DMS153 (cell line): ENCODE measurements at places on chromosomes 5 and 9.

DNA sequence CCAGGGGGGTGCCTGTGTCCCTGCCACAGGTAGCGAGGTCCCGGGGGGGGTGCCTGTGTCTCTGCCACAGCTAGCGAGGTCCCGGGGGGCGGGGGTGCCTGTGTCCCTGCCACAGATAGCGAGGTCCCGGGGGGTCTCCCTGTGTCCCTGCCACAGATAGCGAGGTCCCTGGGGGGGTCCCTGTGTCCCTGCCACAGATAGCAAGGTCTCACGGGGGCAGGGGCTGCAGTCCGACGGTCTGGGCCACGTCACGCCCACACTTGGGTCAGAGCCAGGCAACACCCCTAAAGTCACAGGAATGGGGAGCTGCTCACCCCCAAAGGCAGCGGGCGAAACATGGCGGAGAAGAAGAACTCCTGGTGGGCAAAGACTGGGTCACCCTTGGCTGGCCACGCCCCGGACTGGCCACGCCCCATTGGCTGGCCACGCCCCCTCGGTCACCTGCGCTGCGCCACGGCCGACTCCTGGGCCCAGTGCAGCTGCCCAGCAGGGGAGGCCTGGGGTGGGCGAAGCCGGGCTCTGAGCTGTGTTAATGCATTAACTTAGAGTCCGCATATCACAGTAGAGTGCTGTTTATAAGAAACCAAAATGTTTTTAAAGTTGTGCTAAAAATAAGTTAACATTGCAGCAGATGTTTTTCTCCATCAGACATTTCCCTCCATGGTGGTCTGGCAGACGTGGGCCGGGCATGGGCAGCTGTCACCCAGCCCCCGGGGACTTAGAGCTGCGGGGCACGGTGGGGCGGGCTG is 7.0 kb downstream of the NOXA1 start:
- DNase-seq: peak; percentile 32

GRCh38 chr5:19928562-19929421 is 59.2 kb downstream of the CDH18 start:
- DNase-seq: peak; percentile 70

- DNase-seq: no peak
Measured at GRCh38 chr9:26809795-26810194, 82.8 kb downstream of the CAAP1 start.

DNA sequence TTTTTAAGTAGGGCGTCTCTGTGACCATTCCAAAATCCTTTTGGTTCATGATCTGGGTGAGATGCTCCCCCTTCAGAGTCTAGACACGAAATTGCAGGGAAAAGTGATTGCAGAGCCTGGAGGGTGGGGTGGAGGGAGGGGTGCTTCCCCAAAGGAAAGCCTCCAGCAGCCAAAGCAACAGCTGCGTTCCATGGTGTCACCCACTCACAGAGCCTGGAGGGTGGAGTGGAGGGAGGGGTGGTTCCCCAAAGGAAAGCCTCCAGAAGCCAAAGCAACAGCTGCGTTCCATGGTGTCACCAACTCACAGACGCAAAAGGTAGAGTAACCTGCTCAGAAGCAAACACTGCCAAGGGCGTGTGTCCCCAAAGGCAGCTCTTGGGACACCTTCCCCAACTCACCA is 22.6 kb downstream of the SLC6A18 start:
- DNase-seq: no peak

DNA sequence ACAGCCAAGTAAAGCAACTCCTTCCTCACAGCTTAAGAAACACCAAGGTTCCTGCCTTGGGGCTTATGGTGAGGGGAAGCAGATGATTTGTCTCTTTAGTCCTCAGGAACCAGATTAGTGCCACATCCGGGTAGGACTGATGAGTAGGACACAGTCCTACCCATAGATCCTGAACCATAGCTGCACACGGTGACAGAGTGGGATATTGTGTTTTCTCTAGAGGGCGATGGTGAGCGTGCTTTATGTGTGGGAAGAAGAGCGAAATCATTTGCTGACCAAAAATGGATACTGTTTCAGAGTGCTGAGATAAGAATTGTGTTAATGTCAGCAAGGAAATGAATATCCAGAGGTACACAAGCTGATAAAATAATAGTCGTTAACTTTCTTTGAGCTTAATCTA is 209.0 kb upstream of the FBXL7 start:
- no peak for DNase-seq

DNA sequence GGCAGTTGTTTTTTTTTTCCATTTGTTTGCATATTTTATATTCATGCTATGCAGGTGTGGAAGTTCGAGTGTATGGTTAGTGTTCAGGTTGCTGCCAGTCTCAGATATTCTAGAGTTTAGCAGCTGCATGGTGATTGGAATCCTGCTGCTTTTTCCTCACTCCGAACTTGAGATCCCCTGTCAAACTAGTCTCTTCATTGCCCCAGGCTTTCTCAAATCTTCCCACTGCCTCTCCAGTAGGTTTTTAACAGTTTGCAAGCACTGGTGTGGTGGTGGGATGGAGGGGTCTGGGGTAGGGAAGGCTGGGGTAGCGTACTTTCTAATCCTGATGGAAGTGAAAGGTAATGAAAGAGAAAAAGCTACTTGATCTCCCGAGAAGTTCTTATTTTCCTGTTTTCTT is 112.9 kb downstream of the CHSY3 start:
- DNase-seq: no peak

DNA sequence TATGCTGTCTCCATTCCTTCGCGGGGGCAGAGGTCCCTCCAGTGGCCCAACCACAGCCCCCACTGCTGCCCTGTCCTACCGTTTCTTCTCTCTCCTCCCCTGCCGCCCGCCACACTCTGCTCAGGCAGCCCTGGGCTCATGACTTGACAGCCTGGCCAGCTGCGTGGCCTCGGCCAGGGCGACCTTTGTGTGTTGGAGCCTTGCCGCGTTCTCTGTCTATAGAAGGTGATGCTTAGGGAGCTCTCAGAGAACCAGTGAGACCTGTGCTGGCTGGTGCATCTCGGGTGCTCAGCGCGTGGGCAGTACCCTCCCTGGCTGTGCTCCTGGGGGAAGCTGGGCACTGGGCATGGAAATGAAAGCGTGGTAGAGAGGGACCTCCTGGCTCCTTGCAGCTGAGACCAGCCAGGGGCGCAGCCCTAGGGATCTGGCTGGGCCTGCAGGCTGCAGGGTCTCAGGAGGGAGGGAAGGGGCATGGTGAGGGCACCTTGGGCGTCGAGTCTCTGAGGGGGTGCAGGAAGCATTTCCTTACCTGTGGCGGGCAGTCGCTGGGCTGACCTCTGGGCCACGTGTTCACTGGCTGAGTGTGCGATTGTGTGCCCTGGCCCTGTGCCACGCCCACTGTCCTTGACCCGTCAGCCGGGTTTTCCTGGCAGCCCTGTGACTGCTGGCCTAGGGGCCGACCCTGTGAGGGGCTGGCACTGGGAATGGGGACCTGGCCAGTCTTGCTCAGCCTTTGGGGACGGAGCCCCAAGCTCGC is 50.3 kb downstream of the RXRA start:
- DNase-seq: no peak

DNA sequence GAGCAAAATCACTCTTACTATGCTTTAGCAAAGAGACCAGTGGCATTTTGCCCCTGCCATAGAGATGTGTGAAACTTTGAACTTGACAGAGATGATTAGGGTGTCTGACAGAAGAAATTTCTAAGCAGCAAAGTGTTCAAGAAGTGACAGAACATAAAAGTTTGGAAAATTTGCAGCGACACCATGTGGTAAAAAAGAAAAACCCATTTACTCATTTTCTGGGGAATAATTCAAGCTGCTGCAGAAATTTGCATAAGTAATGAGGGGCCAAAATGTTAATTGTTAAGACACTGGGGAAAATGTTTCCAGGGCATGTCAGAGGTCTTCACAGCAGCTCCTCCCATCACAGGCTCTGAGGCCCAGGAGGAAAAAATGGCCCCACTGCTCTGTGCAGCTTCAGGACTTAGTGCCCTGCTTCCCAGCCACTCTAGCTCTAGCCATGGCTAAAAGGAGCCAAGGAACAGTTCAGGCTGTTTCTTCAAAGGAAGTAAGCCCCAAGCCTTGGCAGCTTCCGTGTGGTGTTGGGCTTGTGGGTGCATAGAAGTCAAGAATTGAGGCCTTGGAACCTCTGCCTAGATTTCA is 6.1 kb upstream of the AP3B1 start:
- DNase-seq: no peak

GRCh38 chr5:68450245-68450852 is 234.8 kb downstream of the PIK3R1 start:
- no peak for DNase-seq

DNA sequence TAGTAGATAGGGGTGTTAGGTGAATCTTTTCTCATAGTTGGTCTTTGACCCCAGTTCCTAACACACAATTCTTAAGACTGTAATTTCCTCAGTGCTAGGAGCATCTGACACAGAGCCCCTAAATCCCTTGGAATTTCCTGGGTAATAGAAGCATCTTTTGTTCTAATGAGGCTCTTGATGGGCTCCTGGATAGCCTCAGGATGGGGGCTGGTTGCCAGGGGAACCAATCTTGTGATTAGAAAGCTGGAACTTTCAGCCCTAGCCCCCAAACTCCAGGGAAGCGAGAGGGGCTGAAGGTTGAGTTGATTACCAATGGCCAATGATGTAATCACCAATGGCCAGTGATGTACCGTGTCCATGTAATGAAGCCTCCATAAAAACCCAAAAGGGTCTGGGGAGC is 44.5 kb downstream of the CCDC125 start:
- DNase-seq: no peak

DNA sequence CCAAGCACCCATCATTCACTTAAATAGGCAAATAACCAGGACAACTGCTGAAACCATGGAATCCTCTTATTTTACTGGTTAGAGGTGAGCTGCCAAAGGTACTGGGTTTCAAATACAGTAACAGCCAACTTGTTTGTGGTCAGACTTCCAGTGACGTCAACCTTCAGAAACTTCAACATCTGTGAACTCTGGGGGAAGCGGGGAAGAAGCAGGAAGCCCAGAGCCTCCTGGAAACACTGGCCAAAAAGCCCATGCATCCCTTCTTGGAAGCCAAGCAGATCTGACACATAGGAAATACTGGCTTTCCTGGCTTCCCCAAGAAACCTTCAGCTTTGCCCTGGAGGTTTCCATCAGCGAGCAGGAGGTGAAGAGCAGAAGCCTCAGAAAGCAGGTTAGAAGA is 4.9 kb upstream of the FRRS1L start:
- DNase-seq: no peak

GRCh38 chr9:19156805-19157204 is 29.5 kb upstream of the PLIN2 start:
- DNase-seq: no peak

- DNase-seq: no peak
Measured at GRCh38 chr9:108698801-108699200, 157.0 kb downstream of the ACTL7B start.

GRCh38 chr9:137982200-137982599 is 104.6 kb downstream of the CACNA1B start:
- no peak for DNase-seq

DNA sequence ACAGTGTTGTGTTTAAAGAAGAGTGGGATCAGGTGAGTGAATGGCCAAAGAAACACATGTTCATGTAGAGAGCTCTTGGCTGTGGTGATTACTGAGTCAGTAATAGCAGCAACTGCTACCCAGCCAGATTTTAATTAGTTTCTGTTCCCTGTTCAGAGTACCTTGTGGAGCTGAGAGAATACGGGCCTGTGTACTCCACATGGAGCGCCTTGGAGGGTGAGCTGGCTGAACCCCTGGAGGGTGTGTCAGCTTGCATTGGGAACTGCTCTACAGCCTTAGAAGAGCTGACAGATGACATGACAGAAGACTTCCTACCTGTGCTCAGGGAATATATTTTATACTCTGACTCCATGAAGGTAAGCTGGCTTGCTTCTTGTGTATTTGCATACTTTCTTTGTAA is 52.3 kb downstream of the SLC46A2 start:
- DNase-seq: no peak

DNA sequence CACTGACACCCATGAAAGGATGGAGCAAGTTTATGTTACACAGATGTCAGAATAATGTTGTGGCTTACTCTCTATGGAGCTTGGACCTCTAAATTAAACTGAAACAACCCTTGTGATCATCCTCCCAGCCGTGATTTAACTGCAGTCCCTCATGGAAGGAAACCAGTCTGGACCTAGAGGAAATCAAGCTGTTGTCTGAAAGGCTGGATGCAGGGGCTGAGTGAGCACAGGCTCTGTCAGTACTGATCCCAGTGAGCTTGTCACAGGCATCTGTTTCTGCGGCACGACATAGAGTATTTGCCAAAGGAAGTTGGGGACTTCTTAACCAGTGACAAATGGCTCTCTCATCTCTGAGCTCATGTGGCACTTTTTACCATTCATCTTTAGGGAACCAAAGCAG is 282.9 kb upstream of the MAP3K1 start:
- no peak for DNase-seq

DNA sequence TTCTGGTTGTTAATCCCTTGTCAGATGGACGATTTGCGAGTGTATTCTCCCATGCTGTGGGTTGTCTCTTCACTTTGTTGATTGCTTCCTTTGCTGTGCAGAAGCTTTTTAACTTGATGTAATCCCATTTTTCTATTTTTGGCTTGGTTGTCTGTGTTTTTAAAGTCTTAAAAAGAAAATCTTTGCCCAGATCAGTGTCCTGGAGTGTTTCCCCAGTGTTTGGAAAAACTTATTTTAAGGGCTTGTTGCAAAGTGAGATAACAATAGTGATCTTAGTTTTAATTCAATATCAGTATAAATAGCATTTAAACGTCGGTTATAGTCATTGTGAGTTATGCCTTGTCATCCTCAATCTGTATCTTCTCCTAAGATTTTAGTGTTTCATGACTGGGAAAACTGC is 329.5 kb downstream of the CCDC171 start:
- DNase-seq: no peak

DNA sequence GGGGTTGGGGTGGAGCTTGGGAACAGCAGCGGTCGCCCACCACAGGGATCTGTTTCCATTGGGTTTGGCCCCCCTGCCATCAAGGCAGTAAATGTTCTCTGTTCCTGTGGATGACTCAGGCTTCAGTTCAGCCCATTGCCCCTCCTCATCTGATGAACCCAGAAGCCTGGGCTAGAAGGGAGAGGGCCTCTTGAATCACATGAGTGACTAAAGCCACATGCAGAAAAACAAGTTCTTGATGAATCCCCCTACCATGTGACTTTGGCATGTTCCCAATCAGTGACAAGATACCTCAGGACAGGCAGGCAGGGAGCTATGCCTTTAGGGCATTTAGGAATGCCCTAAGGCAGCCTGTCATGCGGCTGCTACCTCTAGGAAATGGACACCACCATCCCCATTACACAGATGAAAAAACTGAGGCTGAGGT is 2.5 kb downstream of the SH3PXD2B start:
- no peak for DNase-seq

DNA sequence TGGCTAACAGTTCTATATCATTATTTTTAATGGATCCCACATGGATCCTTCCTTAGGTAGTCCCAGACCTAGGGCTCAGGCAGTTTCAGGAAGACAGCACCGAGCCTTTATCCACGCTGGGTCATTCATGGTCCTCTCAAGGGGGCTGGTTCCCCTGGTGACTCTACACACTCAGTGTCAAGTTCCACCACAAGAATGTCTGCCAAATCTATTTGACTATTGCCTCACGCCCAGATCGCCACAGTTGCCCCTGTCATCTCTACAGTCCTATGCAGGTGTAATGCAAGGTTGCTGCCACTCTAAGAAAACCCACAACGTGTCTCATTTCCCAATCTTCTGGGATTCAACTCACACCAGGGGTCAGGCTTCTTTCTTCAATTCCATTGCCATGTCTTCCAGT is 8.0 kb upstream of the ZNF366 start:
- DNase-seq: no peak
